ENCODE measurements at places on chromosomes 1 and 21.

DNA sequence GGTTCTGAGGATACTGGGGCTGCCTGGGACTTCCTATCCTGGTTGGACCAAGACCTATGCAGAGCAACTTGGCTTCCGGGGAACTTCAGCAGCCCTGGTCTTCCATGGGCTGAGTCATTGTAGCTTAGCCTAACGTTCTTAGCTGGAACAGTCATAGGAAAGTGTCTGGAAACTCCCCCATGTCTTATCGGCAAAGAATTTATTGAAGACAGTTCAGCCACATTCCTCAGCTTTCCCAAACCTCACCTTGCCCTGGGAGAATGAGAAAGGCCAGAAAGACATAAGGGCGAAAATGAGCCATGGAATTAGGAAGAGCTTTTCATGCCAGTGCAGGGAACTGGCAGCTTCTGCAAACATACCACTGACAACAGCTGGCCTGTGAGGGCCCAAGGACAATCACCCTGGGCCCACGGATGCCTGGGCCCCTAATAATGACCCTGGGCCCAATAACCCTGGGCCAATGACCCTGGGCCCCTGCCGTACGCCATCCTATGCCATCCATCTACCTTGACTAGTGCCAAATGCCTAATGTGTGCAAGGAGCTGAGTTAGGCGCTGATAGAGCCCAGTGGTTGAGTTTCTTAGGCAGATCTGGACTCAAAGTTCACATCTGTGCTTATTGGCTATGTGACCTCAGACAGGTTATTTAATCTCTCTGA, 114.4 kb upstream of the GADD45A start:
- no peak for DNase-seq

DNA sequence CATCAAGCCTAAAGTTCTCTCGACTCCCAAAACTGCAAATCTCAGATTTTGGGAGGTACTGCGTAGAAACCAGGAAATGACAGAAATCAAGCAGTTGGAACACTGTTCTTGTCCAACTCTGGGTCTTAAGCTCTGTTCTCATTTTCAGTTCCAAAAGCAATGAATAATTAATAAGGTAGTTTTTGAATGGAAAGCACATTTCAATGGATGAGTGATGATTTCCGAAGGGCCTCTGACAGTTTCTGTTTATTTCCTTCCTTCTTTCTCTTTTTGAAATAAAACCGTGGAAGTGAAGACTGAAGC, 20.9 kb upstream of the TARBP1 start:
- DNase-seq = no peak

DNA sequence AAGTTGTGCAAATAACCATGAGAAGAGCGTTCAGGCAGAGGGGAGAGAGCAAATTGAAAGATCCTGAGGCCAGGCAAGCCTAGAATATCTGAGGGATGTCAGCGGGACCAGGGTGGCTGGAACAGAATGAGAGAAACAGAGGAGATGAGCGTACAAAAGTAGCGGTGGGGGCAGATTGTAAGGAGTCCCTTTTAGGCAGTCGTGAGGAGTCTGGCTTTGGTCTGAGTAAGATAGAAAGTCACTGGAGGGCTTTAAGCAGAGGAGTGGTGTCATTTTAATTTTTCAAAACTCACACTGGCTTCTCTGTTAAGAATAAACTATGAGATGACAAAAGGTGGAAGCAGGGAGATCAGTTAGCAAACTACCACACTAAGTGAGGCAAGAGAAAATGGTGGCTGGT, 24.2 kb downstream of the ATP5PF start:
- DNase-seq = no peak

DNA sequence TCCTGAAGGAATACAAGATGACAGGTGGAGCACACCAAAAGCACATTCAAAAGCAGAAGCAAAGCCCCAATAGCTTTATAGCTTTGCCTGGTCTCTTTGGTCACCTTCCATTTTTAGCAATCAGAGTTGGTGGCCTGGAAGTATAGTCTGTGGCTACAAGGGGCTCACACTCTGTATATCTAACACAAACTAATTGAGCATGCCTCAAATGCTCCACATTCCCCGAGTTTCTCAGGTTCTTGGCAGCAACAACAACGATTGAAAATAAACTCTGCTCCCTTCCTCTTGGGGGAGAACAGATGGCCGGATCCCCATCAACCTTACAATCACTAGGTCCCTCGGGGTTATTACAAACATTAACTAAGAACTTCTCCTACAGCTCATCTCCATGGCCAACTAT, 24.9 kb upstream of the TADA1 start:
- DNase-seq = no peak

- no peak for DNase-seq
These were observed 69.6 kb downstream of the LACTBL1 start for GRCh38 chr1:22903113-22903512.

DNA sequence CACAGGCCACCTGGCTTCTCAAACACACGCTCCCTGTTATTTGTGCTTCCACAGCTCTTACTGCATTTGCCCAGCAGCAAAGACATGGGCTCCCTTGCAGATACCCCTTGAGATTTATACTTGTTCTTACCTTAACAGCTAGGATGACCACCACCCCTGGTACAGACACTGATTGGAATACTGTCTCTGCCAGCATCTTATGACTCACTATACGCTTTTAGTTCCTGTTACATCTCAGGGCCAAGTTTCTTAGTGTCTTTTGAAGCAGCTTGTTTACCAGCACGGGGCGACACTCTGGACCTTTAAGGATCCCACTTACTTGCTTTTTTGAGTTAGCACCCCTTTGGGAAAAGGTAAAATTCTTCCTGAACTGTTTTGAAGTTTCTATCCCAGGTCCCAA, 874.8 kb downstream of the KCNT2 start:
- DNase-seq = no peak

- DNase-seq = no peak
These were observed 4.9 kb downstream of the NIPAL3 start for GRCh38 chr1:24420547-24420946.

DNA sequence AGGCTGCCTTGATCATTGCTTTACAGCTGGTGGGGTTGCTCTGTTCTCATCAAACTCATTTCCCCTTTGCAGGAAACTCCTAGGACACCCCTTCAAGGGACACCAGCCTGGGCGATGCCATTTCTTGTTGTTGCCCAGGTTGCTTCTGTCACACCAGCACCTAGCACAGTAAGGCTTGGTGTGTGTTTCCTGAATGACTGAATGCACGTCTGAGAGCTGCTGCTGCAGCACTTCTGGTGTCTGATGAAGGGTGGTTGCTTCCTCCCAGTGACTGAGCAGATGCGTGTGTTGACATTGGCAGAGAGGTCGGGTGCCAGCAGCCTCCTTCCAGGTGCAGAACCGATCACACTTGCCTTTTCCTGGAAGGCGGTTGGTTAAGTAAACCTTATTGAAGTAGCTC, 477.4 kb downstream of the CAMTA1 start:
- DNase-seq = no peak

- DNase-seq = peak; percentile 70
These were observed 582 bp downstream of the SLC37A1 start for GRCh38 chr21:42513985-42514882.

- DNase-seq = no peak
These were observed 57.3 kb downstream of the SDCCAG8 start for GRCh38 chr1:243312952-243313634.

DNA sequence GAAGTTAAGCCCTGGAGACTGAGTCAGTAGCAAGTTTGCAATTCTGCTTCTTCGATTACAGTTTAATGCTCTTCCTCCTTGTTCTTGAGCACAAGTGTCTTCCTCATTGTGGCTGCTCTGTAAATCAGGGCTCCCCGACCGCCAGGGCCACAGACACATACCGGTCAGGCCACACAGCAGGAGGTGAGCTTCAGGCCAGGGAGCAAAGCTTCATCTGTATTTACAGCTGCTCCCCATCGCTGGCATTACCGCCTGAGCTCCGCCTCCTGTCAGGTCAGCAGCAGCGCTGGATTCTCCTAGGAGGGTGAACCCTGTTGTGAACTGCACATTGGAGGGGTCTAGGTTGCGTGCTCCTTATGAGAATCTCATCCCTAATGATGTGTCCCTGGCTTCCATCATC, 1.7 kb upstream of the TRAPPC10 start:
- no peak for DNase-seq

DNA sequence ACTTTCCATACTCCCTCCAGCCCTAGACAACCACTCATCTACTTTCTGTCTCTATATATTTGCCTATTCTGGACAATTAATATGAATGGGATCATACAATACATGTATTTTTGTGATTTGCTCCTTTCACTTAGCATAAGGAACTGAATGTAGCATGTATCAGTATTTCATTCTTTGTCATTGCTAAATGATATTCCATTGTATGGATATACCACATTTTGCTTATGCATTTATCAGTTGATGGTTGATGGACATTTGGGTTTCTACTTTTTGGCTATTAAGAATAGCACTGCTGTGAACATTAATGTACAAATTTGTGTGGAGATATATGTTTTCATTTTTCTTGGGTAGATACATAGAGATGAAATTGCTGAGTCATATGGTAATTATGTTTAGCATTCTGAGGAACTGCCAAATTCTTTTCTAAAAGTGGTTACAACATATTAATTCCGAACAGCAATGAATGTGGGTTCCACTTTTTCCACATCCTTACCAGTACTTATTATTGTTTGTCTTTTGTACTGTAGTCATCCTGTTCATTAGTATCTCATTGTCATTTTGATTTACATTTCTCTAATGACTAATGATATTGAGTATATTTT, 121.0 kb downstream of the LRRC40 start:
- DNase-seq = no peak

GRCh38 chr1:10667861-10668761, 128.3 kb downstream of the CASZ1 start:
- DNase-seq = peak; percentile 66

GRCh38 chr1:232421143-232421796, 208.7 kb downstream of the SIPA1L2 start:
- no peak for DNase-seq

DNA sequence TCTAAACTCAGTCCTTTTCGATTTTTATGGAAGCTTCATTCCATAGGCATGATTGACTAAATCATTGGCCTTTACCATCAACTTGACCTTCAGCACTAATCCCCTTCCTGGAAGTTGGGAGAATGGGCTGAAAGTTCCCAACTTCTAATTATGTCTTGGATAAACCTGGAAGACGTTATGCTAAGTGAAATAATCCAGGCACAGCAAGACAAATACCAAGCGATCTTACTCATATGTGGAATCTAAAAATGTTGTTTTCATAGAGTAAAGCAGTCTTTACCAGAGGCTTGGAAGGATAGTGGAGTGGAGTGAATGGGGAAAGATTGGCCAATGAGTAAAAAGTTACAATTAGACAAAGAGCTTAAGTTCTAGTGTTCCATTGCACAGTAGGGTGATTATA, 1453.2 kb downstream of the PLA2G4A start:
- DNase-seq = no peak

- DNase-seq = no peak
These were observed 84.8 kb downstream of the KCNJ15 start for GRCh38 chr21:38341546-38342012.

DNA sequence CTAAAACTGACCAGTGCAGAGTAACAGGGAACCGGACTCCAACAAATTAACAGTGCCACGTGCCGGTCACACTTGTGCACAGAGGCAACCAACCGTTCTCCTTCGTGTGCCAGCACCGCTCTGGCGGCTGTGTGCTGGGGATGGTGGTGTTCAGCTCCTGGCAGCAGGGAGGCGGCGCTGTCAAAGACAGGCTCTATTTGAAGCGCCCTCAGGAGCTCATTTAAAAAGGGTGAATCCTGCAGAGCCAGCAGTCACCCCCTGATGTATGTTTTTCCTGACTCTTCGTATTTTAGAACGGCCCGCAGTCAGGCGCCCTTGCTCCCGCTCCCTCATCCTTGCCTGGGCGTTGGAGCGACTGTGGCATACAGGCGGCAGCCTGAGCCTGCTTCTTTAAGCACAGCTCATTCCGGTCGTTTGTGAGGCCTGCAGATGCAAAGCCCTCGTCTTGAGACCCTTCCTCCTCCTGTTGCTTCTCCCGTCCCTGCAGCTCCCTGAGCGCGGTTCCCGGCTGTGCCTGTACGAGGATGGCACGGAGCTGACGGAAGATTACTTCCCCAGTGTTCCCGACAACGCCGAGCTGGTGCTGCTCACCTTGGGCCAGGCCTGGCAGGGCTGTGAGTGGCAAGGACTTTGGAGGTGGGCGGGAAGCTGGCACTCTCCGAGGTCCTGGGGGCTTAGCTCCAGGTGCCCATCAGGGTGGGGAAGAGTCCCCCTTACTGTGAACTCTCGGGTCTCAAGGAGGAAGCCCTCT, 1.1 kb downstream of the DFFB start:
- DNase-seq = peak; percentile 32

DNA sequence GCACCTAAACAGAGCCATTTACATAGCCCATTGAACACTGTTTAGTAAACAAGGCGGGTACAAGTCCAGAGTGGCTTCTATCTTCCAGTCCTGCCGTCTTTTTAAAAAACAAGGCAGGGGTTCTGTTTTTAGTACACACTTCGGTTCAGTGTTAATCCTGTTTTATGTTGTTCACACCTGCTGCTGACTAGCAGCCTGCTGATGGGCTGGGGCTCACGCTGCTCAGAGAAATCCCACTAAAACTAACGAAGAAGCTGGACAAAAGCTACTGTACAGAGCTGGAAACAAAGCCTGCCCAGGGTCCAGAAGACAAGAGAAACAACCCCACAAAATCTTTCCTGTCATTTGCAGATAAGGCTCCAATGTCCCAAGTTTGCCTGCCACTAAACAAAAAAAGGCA, 13.2 kb downstream of the ESRRG start:
- no peak for DNase-seq

- DNase-seq = no peak
These were observed 13.3 kb downstream of the FCRL1 start for GRCh38 chr1:157806431-157807149.

DNA sequence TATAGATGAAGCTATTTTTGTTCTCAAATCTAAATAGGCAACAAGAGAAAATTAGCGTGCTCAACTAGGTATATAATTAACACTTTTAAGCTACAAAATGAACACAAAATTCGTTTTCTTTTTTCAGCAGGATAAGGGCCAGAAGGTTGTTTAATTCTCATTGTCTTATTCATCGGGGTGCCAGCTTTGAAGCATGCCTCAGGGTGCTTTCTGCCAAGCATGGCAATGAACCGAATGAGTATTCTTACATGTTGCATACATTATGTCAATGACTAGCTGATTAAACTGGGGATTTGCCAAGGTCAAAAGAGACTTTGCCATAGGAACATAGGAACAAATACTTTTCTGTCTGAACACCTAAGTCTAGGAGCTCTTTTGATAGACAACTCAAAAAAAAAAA, 102.0 kb upstream of the MAP1LC3C start:
- DNase-seq = no peak

- DNase-seq = peak; percentile 87
These were observed 44.9 kb upstream of the CYP2J2 start for GRCh38 chr1:59971464-59971911.

- no peak for DNase-seq
These were observed 1.2 kb downstream of the RNASEL start for GRCh38 chr1:182587666-182588499.

DNA sequence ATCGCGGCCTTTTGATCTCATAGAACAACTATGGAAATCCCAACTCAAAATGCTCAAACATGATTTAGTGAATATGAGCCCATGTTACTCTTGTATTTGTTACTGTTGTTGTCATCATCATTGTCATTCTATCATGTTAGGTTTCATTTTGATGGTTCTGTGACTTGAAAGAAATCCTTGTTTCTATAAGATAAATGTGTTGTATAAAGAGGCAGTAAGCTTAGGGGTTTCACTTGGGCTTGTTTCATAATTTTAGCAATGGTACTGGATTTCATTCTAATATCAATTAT, 15.3 kb upstream of the GBP5 start:
- no peak for DNase-seq

GRCh38 chr1:116260115-116260514, 112.9 kb upstream of the ATP1A1 start:
- no peak for DNase-seq

- DNase-seq = no peak
These were observed 21.5 kb downstream of the NPHP4 start for GRCh38 chr1:5970610-5971273.

GRCh38 chr1:86950712-86951419, 36.4 kb downstream of the HS2ST1 start:
- no peak for DNase-seq

Measured in iPS-NIHi11 (cell line).